ENCODE measurements at places on chromosomes 5 and 9.

DNA sequence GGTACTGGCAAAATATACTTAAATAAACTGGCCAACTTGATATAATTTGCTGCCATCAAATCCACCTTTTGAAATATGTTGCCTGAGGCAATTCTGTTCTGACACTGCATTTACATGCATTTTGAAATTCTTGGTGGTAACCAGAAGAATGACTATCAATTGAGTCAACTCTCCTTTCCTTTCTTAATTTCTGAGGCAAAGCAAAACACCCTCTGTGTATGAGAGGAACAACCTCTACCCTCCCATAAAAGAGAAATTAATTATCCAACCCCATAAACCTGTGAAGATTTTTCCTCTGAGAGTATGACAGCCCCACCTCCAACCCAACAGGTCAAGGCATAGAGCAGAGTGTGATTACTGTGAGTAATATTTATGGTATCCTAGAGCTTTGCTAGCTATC lies 286.8 kb downstream of the NR2F1-AS1 start:
- DNase-seq = no peak

DNA sequence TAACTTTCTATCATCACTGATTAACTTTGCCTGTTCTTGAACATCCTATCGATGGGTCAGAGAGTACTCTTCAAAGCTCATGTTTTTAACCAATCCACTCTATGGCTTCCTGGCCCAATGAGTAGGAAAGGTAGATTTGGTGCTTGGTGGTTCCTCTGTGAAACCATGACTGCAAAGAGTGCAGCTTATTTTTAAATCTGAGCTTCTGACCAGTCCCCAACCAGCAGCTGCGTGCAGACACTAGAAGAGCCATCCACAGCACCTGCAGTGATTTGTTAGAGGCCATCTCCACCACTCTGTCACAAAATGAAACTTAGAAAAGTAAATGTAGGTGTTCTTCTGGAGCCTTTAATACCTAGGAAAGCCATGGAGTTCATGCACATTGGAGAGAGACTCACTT lies 107.3 kb upstream of the WWC1 start:
- DNase-seq = no peak

DNA sequence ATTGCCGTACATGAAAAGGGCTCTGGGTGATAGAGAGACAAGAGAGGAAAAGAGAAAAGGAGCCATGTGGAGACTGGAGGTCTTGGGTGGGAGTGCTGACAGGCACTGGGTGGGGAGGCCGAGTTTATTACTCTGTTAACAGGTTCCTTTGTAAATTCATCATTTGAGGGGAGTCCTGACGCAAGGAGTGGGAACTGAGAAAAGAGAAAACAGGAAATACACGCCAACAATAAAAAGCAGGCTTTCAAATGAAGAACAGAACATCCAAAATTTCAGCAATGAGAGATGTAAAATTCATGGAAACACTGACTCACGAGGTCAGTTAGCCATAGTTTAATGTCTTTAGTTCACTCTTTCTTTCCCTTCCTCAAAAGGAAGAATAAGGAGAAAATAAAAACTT lies 342.8 kb downstream of the TMEM167A start:
- no peak for DNase-seq

- no peak for DNase-seq
Observed at GRCh38 chr5:18028036-18028435, 393.8 kb downstream of the TAF11L14 start.

GRCh38 chr9:124267271-124267807 lies 9.6 kb downstream of the NEK6 start:
- peak; percentile 70 for DNase-seq

- DNase-seq = no peak
Observed at GRCh38 chr5:93588352-93589151, 5.5 kb downstream of the NR2F1 start.

DNA sequence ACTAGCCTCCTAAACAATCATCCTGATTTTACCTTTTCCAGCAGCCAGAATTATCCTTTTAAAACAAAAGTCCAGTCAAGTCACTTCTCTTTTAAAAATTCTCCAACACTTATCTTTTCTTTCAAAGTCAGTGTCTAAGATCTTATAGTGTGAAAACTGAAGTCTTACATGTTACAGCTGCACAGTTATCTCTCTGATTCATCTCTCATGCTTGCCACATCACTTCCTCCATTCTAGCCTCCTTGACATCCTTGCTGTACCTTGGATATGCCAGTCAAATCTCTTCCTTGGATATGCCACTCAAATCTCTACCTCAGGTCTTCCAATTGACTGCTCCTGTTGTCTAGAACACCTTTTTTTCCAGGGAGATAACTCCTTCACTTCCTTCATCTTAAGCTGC lies 361.7 kb upstream of the FTMT start:
- DNase-seq = no peak

- DNase-seq = no peak
Observed at GRCh38 chr5:20648981-20649380, 661.0 kb upstream of the CDH18 start.

- DNase-seq = no peak
Observed at GRCh38 chr5:111505096-111505495, 7.2 kb downstream of the STARD4 start.

- DNase-seq = no peak
Observed at GRCh38 chr9:573691-574410, 267.6 kb upstream of the DMRT1 start.

GRCh38 chr5:175556794-175557193 lies 78.4 kb downstream of the SFXN1 start:
- DNase-seq = no peak

- no peak for DNase-seq
Observed at GRCh38 chr5:68243681-68244080, 28.1 kb downstream of the PIK3R1 start.

GRCh38 chr5:140253985-140254384 lies 48.9 kb downstream of the PFDN1 start:
- peak; percentile 62 for DNase-seq

- DNase-seq = no peak
Observed at GRCh38 chr5:33153372-33153771, 287.4 kb upstream of the TARS1 start.

DNA sequence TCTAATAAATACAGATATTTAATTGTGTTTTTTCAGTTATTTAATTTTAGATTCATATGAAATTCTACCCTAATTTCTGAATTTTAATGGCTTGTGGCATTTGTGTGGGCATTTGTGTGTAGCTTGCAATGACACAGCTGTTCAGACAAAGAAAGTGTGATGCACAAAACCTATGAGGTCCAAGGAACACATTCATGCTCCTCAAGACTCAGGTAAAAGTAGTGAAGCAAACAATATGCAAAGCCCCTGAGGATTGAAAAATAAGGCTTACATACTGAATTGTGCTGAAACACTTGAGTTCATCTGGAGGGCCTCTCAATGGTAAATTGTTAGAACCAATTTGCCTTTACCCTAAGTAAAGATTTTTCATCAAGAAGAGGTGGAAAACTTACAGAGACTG lies 28.1 kb downstream of the IL7R start:
- no peak for DNase-seq

DNA sequence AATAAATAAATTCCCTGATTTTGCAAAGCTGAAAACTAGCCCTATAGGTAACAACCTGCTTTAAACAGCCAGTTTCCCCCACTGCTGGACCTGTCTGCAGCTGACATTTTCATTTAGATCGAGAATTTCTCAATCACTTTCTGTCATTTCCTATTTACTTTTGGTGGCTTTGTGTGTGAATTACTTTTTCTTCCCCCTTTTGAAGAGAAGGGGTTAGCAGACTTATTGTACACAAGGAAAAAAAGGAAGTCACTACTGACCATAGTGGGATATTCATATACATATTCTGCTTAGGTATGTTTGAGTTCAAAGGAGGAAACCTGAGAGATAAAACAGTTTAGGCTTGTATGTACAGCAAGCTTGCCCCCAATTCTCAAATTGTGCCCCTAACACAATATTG lies 27.0 kb upstream of the IFNB1 start:
- no peak for DNase-seq

DNA sequence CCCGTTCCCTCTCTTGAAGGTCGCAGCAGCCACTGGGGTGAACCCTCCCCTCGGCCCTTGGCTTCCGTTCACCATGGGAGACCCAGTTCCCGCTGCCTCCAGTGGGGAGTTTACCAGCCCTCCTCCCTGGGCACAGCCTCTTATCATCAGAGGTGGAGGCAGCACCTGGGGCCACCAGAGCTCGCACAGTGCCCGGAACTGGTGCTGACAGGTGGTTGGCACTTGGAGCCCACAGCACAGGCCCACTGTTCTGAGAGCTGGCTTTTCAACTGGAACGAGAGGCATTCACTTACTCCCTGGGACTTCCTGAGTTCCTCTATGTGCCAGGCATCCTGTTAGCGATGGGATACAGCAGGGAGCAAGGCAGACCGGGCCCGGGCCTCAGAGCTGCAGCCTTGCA lies 106.8 kb upstream of the FCN2 start:
- DNase-seq = no peak

DNA sequence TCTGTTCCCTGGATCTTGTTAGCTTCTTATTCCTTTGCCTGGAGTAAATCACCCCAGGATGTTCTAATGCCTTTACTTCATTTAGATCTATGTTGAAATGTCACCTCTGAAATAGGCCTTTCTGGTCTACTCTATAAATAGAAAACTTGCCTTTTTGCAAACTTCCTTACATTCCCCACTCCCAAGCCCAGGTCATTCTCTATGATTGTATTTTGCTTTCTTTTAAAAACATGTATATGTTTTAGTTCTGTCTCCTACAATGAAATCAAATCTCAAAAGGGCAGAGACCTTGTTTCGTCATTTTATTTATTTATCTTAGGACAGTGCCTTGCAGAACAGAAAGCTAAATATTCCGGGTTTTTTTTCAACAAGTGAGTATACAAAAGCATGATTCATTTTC lies 1657.7 kb upstream of the C9orf72 start:
- no peak for DNase-seq

DNA sequence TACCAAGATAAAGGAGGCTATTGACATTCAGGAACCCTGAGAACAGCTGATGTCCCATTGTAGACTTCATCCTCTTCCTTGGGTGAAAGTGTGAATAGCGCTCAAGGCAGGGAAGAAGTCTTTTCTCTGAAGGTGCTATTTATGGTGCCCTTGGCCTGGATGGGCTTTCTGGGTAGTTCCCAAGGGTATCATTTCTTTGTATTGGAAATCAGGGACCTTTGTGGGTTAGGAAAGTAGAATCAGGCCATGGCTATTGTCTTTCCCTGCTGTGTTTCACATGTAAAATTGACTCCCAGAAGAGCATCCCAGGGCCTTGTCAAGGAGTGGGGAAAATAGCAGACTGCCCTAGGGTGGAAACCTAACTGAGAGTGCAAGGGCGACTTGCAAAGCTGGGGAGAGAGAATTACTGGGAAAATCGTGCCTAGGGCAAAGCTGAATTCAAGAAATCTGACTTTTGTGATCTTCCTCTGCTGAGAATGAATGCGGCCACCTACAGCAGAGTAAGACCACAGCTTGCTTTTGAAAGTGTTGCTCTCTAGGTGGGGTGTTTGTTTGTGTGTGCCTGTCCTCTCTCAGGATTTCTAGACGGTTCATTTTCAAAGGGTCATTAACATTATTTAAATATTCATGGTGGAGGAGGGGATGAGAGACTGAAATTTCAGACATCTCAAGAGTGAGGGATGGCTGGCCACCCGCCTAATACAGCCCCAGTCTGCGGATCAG lies 160.6 kb downstream of the C9orf152 start:
- no peak for DNase-seq

DNA sequence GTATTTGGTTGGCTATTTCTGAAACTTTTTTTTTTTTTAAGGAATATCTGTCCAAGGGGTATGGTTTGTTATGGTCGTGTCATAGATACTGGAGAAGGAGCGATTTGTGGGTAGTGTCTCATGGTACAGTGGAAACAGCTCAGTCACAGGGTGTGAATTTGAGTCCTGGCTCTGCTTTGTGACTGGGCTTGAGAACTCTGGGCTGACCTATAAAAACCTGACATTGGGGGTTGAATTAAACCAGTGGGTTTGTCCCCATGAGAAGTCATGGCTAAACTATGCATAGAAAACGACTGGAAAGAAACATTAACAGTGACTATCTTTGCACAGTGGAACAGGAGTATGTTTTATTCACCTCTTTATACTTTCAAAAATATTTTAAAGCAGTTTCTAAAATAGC lies 54.7 kb downstream of the MACROH2A1 start:
- no peak for DNase-seq

DNA sequence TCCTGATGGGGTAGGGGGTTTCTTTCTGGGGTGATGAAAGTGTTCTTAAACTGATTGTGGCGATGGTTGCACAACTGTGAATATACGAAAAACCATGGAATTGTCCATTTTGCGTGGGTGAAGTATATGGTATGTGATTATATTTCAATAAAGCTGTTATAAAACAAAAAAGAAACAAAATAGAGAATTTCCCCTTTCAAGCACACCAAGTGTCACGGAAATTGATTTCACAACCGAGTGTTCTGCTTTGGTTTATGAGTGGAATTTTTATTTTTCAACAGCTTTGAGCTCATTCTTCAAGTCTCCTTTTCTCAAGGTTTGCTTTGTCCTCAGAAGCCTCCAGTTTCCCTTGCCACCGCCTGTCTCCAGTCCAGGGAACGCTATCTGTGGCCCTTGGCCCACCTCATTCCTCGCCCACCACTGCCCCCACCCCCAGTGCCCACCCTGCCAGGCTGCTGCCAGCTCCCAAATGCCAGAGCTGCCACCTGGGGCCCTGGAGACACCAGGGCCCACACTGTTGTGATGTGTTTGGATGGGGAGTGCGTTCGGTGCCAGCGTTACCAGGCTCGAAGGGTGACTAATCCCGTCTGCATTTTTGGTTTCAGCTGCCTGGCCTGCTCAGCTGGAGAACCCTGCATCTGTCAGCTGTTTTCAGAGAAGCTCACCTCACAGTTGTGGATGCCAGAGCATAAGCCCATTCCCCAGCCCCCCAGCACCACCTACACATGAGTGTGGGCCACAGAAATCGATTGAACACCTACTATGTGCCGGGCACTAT lies 30.4 kb downstream of the DUSP1 start:
- no peak for DNase-seq

DNA sequence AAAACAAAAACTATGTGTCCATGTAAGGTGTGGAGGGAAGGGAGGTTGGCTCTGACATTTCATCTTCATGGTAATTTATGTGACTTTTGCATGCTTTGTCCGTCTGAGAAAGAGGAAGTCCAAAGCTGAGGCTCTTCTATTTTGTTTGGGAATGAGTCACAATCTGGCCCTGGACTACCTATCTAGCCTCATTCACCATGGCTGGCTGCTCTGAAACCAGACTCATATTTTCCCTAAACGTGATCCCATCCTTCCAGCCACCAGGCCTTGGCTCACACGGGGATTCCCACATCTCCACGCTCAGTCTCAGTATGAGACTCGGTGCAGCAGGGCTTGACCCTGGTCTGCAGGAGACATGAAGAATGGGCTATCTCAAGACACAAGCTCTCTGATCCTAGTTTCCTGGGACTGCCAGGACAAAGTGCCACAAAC lies 672.8 kb downstream of the ACTL7B start:
- no peak for DNase-seq

- no peak for DNase-seq
Observed at GRCh38 chr9:112506571-112506970, 19.9 kb downstream of the KIAA1958 start.

All from mucosa of descending colon (tissue), 3 donors.